Fibroblast of the aortic adventitia (primary cell): ENCODE measurements at places on chromosomes 6 and 20. TPM values are rescaled to one million over a fixed set of nuclear protein-coding genes. Genes with fewer than 3 reads are reported as not detected.

DNA sequence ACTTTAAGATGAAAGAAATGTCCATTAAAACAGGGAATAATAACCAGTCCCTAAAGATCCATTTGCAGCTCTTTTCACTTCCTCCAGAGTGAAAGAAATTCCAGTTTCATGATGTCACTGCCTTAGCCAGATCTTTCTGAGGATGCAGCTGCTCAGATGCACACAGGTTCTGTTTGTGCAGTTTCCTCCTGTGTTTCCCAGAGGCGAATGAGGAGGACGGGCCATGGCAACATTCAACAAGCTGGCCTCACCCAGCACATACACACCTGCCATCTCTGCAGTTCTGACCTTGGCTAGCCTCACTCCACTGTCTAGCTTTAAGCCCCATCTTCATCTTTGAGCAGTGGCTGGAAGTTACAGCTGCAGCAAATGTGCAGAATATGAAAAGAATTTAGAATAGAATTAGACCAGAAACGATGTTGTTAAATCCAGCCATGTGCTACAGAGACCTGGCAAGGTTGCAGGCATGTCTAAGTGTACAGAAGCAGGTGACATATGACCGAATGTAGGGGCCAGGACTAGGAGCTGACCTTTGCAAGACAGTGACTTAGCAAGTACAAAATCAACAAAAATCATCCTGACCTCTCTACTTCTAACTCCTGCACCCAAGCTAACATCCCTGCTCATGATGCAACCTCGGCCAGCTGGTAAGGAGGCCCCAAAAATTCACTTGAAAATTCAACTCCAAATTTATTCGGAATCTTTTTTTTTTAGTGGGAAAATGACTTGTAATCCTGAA, 35.0 kb downstream of the FAM50B start:
- peak; percentile 75 for DNase-seq

DNA sequence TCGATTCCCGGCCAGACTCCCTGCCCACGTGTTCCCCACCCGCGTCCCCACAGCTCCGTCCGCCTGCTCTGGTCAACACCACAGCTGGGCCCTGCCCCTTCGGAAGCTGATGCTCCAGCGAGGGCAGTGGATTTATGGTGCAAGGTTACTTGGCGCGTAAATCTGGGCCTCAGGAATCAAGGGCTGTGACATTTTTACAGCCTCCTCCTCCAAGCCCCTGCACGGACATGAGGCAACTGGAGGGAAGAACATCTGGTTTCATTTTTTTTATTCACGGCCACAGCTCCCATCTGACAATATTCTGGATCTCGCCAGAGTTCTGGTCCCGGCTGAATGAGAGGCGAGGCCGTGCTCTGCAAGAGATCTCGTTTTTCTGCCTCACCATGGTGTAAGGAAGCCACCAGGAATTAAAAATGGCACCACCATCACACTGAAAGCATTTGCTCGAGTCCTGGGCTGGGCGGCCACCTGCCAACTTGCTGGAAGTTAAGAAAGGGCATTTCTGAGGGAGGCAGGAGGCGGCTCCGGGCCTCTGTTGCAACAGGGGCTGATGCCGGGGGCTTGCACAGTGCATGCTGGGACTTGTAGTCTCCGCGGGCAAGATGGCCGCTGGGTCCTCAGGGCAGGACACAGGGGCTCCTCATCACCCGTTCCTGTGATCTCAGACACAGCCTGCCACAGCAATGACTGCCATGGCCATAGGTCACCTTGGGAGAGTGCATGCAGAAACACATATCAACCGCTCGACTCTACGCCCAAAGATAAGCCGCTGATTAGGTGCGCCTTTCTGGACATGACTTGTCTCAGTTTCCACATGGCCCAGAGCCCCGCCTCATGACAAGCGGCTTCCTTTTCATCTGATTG, 148.5 kb downstream of the LY86 start:
- peak; percentile 56 for DNase-seq

DNA sequence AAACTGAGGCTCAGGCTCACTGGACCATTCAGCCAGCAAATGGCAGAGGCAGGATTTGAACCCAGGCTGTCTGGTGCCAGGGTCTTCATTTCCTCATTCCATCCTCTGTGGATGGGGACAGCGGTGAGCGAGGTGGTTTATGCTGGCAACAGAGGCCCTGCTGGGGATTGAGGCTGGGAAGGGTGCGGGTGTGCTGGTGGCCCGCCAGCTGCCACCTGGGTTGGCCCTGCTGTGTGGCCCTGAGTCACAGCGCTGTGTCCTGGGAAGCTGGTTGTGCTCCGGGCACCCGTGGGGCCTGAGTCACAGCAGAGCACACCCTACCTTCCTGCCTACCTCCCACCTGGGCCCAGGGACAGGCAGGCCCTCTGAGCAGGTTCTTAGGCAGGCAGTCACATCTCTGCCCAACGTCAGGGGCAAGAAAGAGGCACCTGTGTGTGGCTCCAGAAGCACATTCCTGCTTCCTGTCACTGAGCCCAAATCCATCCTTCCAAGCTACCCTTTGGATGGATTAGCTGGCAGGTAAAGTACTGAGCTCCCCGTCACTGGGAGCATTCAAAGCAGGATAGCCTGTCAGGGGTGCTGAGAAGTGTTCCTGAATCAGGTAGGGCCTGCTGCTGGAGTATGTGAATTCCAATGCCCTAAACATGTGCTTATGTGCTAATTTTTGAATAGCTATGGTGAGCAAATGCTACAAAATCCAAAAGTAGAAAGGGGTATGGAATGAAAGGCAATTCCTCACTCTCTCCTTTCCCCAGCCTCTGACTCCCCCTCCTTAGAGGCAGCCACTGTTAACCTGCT, 53.9 kb downstream of the CEBPB start:
- no peak for DNase-seq

DNA sequence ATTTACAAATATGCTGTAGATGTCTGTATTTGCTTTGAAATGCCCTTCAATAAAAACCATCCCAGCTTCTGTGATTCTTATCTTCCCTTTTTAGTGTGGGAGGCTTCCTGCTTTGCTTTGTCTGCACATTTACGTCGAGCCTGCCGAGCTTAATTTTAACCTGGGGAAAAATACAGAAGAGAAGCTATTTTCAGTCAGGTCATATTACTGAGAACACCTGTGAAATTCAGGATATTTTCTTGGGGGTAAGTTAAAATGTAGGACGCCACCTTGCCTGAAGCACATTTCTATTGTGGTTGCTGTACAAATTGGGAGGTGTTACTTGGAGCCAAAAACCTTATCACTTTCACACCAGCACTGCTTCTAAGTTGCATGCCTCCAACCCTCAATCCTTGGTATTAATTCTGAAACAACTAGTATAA, 43.6 kb upstream of the FUCA2 start:
- no peak for DNase-seq

- DNase-seq: no peak
Measured at GRCh38 chr6:71048320-71049164, 91.7 kb upstream of the B3GAT2 start.

DNA sequence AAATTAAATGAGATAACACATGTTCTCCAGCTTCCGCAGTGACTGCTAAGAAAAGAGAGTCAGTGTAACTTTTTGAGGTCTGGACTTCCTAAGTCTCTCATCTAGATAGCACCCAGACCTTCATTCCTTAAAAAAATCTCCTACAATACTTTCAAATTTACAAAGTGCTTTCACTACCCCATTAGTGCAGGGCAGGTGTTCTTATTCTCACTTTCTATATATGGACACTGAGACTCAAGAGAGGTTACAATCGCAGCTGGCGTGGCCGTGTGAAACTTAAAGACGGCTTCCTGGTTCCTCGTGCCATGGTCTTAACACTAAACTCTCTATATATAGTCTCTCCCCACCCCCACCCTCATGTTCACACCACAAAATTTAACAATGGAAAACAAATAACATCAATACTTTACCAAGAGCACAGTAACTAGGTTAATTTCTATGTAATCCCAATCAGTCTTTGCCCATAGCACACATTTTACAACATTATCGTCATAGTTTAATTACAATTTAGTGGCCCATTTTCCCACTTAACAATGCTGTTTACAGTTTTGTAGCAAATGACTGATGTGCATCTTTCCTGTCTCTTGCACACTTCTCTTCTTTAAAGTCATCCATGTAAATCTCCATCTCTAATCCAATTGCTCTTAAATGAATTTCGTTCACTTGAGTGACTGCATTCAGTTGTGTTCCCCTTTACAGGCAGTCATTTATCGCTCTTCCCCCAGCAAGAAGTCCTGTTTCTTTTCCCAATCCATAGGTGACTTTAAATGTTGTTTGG, 78.8 kb upstream of the ARID1B start:
- DNase-seq: no peak

DNA sequence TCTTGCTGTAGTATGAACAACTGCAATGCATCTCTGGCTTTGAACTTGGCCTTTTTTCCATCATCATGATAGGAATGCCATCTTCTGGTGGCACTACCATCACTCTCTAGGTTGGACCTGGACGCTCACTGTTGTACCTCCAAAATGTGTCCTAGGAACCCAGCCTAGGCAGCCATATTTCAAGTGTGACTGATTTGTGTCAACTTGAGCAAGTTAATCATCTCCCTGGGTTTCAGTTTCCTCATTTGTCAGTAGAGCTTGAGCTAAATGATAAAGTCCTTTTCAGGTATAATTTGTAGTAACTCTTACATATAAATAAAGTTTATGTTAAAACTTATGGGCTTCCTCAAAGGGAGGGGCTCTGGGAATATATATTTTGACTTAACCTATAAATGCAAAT, 241.7 kb upstream of the CEP162 start:
- DNase-seq: no peak

- DNase-seq: no peak
Measured at GRCh38 chr6:42340511-42340910, 111.2 kb downstream of the TRERF1 start.

GRCh38 chr6:155013457-155013876, 18.4 kb downstream of the TIAM2 start:
- DNase-seq: no peak

DNA sequence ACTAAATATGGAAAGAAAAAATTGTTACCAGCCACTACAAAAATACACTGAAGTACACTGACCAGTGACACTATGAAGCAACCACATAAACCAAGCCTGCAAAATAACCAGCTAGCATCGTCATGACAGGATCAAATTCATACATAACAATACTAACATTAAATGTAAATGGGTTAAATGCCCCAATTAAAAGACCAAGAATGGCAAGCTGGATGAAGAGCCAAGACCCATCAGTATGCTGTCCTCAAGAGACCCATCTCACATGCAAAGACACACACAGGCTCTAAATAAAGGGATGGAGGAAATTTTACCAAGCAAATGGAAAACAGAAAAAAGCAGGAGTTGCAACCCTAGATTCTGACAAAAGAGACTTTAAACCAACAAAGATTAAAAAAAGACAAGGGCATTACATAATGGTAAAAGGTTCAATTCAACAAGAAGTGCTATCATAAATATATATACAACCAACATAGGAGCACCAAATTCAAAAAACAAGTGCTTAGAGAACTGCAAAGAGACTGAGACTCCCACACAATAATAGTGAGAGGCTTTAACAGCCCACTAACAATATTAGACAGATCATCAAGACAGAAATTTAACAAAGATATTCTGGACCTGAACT, 104.8 kb downstream of the HACE1 start:
- peak; percentile 4 for DNase-seq

DNA sequence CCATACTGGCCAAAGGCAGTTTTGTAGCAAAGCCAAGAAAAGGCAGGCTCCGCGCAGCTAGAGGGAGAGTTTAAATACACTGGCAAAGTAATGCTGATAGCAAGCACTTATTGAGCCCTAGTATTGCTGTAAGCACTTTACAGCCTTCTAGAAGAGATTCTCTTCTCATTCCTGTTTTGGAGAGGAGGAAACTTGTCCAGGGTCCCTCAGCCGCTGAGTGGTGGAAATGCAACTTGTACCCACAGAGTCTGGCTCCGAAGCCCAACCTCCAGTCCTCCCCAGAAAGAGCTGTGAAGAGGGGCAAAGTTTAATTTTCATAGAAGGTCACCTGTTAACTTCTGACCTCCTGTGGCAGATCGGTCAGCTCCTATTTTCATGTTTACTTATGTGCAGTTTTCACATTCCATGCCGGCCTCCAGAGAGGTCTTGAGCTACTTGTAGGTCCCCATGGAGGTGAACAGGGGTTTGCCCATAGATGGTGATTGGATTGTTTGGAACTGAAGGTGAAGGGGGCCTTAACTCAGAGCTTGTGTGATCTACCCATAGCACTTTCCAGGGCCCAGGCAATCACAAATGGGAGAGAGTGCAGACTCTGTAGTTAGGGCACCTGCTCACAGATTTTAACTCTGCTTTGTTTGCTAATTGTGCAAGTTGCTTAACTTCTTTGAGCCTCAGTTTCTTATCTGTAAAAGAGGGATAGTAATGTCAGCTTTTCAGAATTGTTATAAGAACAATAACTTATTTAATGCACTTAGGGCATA, 70.7 kb downstream of the LYRM2 start:
- DNase-seq: no peak

- DNase-seq: peak; percentile 86
Measured at GRCh38 chr20:54431156-54431944, 44.0 kb upstream of the DOK5 start.

- no peak for DNase-seq
Measured at GRCh38 chr6:155381673-155382337, 67.5 kb upstream of the TFB1M start.

DNA sequence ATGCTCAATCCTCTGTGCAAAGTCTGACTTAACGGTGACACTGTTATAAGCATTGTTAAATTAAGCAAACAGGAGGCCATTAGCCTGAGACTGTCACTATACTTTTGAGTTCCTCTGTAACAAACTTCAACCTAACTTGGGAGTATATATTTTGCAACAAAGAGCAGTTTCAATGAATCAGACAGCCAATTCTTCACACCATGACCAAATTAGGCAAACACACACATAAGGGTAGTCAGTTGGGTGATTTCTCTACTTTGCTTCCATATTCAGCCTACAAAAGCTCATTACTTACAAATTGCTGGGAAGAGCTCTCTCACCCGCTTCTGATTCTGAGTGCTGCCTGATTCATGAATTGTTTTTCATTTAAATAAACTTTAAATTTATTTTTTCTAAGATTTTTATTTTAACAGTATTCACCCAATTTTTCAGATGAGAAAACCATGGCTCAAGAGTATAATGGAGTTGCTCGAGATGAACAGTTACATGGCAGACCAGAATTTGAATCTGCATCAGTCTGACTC, 60.5 kb downstream of the HACE1 start:
- no peak for DNase-seq

DNA sequence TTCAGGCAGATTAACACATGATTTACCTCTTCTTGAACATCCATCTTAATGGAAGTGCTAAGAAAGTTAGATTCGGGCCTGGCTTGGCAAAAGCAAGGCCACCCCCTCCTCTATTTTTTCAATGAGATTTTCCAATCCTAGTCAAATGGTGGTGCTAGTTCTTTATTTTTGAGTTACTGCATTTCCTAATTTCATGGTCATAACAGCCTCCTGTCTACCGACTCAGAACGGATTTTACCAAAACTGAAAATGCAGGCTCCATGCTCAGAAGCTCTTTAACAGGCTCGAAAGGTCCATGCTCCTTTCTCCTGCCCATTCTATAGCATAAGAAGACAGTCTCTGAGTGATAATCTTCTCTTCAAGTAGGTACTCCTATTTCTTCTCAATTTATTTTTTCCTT, 117.2 kb upstream of the ESR1 start:
- DNase-seq: peak; percentile 77

Gene CD93
- 0.27 and 2.0 TPM in 2 replicates for total RNA-seq

Gene ASIP
- total RNA-seq: not detected in 2 replicates
